ENCODE measurements at places on chromosomes 12 and 14. TPM values are rescaled to one million over a fixed set of nuclear protein-coding genes. Genes with fewer than 3 reads are reported as not detected.

LALBA gene
- not detected for total RNA-seq

PRIMA1 gene
- 4.1 TPM for total RNA-seq

COA8 gene
- 18.2 TPM for total RNA-seq

NFATC4 gene
- total RNA-seq, result 52.0 TPM

GZMB gene
- 1.9 TPM for total RNA-seq

- DNase-seq, result no peak
Observed at GRCh38 chr14:83170165-83170564, 1636.5 kb upstream of the SEL1L start.

- no peak for DNase-seq
Observed at GRCh38 chr12:64402181-64402580, 2.0 kb upstream of the XPOT start.

GRCh38 chr12:131833288-131833895, 5.2 kb downstream of the MMP17 start:
- DNase-seq, result no peak

DNA sequence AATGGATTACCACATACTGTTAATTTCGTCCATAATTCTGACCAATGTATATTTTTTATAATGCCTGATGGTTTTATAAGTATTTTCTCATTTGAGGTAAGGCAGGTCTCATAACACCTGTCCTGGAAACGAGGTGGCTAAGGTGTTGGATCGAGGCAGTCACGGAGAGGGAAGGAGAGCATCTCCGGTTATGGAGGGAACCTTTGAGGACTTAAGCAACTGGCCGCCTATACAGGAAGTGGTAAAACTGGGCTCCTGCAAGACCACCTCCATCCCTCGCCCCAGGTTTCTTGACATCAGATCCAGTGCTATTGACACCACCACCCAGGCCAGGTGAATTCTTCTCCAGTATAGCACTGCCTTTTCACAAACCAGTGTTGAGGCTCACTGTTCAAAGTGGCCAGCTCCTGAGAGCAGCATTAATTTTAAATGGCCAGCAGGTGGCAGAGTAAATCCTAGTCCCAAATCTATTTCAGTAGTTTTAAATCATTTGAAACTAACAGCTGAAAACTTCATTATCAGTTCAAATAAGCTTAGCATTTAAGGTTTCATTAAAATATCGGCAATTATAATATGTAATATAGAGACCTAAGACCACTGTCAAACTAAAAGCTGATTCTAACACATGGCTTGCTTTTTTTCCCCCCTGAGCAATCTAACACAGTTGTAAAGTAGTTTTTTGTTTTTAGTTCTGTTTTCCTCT, 100.8 kb downstream of the PPM1A start:
- no peak for DNase-seq

DNA sequence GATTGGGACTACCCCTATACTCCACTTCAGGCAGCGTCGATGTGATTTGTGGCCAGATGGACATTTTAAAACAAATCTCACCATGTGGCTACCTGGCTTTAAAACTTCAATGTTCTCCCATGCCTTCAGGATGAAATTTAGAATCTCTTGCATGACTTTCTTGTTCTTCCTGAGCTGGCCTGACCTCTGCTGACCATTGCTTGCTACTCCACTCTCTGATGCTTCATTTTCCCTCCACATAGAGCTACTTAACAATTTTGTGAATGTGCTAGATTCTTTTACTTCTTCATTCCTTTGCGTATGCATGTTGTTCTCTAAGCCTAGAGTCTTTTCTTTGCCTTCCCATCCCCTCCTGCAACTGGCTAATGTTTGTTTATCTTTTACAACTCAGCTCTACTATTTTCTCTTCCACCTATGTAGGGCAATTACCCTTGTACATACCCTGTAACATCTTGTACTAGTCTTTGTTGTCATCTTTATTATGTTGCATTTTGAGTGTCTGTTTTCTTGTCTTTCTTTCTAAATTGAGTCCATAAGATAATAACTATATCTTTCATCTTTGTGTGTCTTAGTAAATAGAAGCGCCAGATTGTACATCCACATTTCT, 41.2 kb downstream of the YLPM1 start:
- no peak for DNase-seq

DNA sequence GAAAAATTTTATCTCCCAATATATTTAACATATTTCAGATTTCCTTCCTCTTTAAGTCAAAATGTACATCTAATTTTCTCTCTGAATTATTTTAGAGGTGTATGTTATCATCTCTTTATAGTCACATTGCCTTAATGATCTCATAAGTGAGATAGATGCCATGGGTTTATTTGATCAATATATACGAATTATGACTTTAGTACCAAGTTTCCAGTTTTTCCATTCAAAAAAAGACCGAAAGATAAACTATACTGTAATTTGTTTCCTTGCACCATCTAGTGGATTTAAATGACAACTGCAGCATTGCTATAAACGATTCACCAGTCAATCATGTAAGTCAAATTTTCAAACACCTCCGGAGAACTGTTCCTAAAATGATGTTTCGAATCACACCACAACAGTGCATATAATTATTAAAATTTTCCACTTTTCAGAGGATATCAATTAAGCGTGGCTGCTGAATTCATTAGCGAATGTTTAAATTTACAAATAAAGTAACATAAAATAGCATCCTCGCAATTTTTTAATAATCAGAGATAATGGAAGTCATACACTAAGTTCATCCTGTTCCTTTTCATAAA, 419 bp upstream of the ATXN7L3B start:
- no peak for DNase-seq

- peak; percentile 19 for DNase-seq
Observed at GRCh38 chr12:111842556-111843396, 748 bp downstream of the MAPKAPK5 start.

- no peak for DNase-seq
Observed at GRCh38 chr14:34229140-34229539, 232.9 kb downstream of the SPTSSA start.

- DNase-seq, result no peak
Observed at GRCh38 chr12:22641353-22642053, 16.5 kb downstream of the ETNK1 start.

DNA sequence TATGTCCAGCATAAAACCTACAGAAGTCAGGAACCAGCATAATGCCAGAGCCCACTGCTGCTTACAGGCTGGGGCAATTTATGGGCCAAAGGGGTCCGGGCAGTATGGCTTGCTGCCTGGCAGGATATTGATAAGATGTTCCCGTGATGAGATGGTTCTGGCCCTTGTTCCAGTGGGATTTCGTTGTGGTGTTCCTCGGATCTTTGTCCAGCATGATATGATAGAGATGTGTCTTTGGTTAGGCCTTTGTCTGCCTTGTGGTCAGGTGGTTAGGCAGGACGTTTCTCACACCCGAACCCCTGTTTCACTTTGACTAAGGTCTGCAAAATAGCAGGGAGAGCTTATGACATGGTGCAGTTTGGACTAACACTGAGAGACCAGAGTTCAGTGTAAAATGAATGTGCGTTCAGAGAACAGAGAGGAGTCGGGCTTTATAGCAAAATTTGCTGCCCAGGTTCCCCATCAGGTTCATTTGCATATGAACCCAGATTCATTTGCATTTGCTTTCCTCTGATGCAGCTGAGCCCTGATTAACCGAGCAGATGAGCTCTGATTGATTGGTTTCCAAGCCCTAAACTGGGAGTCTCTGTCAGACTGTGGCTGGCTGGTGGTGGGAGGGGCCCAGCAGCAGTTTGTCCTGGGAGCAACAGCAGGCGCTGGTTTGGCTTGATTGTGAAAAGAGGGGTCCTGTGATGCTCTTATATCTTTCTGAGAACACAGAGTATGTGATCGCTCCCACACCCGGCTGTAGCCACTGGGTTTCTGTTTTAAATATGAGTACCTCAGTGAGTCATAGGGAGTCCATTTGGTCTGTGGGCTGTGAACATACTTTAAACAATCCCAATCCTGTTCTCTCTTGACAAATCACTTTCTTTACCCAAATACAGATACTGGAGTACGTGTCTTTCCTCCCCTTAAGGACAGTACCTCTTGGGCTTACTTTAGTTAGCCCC, 156.3 kb upstream of the PZP start:
- peak; percentile 62 for DNase-seq

DNA sequence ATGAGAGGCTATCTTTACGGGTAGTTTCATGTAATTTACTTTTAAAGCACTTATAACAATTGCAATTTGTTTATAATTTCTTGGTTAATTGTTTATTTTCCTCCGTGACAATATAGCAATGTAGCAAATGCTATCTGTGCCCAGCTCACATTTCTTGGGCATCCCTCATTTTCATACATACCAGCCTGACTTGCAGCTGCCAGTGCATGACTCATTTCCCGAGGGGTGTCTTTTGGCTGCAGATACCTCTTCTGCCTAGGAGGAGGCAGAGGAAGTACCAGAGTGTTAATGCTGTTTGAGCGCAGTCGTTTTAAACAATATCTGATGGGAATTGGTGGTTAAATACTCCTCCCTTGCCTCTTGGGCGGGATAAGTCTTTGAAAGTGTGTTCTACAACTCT, 104.2 kb upstream of the ABCD2 start:
- DNase-seq, result no peak

- no peak for DNase-seq
Observed at GRCh38 chr12:56954958-56955355, 2.5 kb downstream of the RDH16 start.

DNA sequence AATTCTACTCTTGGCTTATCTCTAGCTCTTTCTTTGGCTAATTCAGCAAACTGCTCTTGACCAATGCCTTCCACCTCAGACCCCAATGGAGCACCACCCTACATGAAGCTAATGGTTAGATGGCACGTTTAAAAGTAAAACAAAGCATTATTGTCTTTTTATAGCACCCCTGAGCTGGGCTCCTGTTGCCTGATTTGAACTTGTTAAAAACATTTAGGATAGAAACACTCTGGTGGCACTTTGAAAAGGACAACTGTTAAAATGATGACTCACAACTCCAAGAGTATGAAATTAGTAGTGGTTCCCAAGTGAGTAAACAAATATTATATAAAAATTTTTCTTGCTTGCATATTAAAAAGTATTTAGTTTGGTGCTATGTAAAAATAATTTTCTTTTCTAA, 299.6 kb upstream of the DCN start:
- no peak for DNase-seq

DNA sequence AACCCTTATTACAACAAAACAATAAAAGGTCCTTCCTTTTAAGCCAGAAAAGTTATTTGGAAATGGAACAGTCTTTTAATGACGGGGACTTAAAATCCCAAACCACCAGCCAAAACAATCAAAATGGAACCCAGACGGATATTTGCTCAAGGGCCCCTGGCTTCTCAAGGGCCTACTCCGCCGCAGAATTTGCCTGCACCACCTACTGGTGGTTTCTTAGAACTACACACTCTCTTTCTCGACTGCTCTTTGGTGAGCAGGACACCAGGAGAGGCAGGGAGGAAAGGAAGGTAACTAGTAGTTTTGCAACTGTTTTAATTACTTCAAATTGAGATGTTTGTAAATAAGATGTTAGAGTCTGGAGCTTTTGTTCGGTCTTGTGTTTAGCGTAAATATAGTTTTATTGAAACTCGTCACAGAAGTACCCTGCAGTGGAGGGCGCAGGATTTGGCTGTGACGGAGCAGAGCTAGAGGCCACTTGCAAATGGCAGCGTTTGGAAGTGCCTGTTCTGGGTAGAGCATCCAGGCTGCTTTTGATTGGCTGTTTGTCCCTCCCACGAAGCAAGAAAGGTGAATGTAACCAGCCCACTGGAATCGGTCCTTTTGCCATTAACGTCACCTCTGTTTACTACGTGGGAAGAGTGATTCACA, 238.5 kb downstream of the CACNA1C start:
- no peak for DNase-seq

GRCh38 chr14:86363047-86363446, 833.1 kb downstream of the FLRT2 start:
- DNase-seq, result no peak

Measured in Peyer's patch (tissue), 4 donors.